ENCODE measurements at places on chromosomes 1 and 21. TPM values are rescaled to one million over a fixed set of nuclear protein-coding genes. Genes with fewer than 3 reads are reported as not detected.
A peak's percentile ranks its signal among the peaks of the same experiment; 100 is the strongest.

DNA sequence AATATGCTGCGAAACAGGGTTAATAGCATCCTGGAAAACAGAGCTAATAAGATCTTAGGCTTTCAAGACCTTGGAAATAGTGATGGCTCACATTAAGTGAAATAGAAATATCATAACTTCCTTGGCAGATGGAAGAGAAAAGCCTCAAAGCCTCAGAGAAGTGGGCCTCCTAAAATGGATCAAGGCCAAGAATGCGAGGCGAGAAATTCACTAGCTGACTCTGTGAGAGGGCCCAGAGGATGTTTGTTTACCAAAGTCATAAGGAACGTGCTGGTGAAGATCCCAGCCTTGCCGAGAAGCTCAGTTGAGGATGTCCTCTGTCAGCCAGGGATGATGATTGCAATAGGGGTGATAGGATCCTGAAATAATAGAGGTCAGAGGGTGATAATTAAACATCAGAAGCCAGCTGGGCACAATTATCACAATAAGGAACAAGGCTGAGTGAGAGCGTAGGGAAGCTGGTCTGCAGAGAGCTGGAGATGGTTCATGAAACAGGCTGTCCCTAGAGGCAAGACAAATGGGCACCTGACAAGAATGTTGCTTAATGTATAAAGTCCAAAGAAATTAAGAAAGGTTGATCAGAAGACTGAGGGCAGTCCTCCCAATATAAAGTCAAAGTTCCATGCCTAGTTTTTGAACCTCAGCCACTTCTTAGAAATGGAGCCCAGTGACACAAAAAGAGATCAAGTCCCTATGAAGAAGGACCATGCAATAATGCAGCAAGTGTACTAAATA is 101.7 kb upstream of the COG2 start:
- no peak for DNase-seq

DNA sequence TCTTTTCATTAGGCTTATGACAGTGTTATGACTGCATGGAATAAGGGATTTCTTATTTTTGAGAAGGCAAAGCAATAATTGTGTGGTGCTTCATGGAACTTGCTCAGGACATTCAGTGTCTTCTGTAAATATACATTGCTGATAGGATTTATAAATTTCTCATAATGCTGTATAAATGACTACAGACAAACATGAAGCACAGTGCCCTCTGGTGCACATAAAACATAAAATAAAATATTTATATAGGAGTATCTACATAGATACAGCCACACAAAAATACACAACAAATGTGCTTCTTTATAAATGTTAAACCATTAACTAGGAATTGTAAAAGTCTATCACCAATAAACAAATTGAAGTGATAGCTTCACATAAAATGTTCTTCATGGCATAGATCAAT is 24.1 kb downstream of the BRINP3 start:
- DNase-seq, result peak; percentile 14

TRIM46 gene
- total RNA-seq, result 6.2 TPM

PPM1J gene
- 0.52 TPM for total RNA-seq

FNDC10 gene
- 1.7 TPM for total RNA-seq

TMEM54 gene
- total RNA-seq, result 4.8 TPM

Data from A673 (cell line).